ENCODE measurements at places on chromosomes 13 and 19. TPM values are rescaled to one million over a fixed set of nuclear protein-coding genes. Genes with fewer than 3 reads are reported as not detected.

DNA sequence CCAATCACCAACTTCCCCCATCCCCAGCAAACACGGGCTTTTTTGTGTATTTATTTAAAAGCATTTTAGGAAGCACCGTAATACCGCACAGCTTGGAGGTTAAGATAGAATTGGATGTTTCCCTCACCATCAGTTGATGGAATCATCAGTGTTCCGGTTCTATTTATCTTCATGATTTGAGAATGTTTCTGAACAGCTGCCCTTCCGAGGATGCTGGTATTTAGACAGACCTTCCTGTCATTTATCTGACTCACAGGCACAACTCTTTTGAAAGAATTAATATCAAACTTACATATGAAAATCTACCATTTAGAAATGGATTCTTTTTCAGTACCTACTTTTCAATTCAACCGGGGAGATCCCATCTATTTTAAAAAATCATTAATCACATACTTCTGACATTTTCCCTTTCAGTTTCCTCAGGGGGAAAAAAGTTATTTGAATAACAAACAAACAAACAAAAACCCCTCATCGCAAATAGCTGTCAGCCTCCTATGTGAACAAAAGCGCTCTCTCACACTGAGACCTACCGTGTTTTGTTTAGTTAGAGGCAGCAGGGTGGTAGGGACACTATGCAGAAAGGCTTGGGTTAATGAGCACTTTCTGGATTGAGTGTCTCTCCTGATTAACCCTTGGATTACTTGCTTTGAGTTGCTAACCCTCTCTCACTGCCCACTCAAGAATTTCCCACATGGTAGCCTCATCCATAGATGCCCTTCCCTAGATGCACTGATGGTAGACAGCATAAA, 189.3 kb downstream of the TM9SF2 start:
- DNase-seq: no peak

DNA sequence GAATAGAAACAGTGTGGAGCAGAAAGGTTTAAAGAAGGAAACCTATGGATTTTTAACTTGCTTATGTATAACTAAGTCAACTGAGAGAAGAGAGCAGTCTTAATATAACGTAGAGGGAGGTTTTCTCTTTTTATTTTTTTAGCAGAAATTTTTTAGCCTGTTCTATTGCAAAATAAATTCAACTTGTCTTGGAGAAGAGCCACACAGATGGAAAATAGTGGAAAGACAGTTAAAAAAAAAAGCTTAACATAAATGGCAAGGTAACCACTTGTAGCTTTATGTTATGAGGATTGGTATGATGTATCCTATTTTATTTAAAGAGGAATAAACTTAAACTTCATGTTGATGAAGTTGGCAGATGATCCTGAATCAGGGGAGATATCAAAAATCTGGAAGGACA, 312.4 kb downstream of the SHISA2 start:
- no peak for DNase-seq

DNA sequence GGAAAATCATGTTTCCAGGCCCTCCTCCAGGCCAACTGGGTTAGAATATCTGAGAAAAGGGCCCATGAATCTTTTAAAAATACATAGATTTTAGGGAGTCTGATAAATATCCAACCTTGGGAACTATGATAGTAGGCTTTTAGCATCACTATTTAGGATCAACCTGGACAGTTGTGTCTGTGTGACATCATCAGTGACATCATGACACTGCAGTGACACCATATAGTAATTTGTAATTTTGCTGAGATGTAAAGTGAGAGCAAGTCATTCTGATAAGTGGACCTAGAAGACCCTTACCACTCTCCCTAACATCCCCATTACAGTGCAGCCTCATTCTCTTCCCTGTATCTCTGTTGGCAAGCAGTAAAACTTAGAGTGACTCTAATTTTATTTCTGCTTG, 14.1 kb downstream of the GPALPP1 start:
- no peak for DNase-seq

IL4I1 gene
- 9.1 TPM for total RNA-seq

SELENOW gene
- 316 TPM for total RNA-seq

FBXL3 gene
- total RNA-seq: 37.8 TPM

- DNase-seq: no peak
Observed at GRCh38 chr13:57825066-57825465, 193.5 kb downstream of the PCDH17 start.

ZGLP1 gene
- total RNA-seq: 5.3 TPM

IL27RA gene
- 3.7 TPM for total RNA-seq

- DNase-seq: peak; percentile 21
Observed at GRCh38 chr13:105773863-105774538, 761.5 kb downstream of the EFNB2 start.

DNA sequence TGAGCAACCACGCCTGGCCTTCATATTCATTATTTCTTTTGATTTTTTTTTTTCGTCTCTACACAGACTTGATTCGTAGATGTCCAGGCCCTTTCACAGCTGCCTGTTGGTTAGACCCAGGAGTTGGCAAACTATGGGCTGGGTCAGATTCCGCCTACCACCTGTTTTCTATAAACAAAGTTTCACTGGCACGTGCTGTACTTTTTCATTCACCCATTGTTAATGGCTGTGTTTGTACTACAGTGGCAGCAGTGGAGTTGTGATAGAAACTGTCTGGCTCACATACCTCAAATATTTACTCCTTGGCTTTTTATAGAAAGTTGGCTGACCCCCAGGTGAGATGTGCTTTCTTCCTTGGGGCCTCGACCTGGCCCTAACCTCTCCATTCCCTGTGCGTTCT, 72.9 kb upstream of the TEX29 start:
- DNase-seq: no peak

CGB5 gene
- not detected for total RNA-seq

CGB1 gene
- not detected for total RNA-seq

DNA sequence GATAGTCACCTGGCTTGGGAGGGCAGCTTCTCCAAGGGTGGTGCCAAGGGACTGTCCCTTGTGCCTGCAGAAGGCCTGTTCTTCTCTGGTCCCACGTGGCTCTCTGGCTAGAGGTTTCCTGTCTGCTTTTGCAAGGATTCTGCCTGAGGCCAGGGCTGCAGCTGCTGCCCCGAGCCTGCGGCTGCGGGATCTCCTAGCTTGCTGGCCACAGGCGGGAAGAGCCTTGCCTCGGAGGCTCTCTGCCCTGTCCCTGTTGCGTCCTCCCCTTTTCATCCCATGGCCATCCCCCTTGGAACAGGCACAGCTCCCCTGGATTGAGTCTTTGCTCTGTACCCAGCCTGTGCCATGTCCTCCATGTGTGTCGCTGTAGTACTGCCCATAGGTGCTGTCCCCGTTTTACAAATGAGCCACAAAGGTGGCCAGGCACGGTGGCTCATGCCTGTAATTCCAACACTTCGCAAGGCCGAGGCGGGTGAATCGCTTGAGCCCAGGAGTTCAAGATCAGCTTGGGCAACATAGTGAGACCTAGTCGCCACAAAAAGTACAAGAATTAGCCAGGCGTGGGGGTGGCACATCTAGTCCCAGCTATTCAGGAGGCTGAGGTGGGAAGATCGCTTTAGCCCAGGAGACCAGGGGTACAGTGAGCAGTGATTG, 9.1 kb downstream of the IRF3 start:
- no peak for DNase-seq

ZNF573 gene
- total RNA-seq: 7.5 TPM

ZNF497 gene
- total RNA-seq: 1.3 TPM

- no peak for DNase-seq
Observed at GRCh38 chr13:23505007-23505406, 65.2 kb upstream of the TNFRSF19 start.

EBI3 gene
- 0.29 TPM for total RNA-seq

- DNase-seq: no peak
Observed at GRCh38 chr19:1223018-1223855, 14.6 kb downstream of the CBARP start.

RASGRP4 gene
- not detected for total RNA-seq

DNA sequence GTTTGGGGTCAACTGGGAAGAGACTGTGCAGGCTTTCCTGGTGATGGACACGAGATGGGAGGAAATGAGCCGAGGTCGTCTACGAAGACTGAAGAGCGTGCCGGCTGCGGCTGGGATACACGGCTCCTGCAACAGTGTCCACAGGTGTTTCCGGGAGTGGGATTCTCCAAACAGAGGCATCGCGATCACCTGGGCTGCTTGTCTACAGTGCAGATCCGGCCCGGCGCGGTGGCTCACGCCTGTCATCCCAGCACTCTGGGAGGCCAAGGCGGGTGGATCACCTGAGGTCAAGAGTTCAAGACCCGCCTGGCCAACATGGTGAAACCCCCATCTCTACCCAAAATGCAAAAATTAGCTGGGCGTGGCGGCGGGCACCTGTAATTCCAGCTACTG, 11.6 kb upstream of the SLC39A3 start:
- no peak for DNase-seq

DNA sequence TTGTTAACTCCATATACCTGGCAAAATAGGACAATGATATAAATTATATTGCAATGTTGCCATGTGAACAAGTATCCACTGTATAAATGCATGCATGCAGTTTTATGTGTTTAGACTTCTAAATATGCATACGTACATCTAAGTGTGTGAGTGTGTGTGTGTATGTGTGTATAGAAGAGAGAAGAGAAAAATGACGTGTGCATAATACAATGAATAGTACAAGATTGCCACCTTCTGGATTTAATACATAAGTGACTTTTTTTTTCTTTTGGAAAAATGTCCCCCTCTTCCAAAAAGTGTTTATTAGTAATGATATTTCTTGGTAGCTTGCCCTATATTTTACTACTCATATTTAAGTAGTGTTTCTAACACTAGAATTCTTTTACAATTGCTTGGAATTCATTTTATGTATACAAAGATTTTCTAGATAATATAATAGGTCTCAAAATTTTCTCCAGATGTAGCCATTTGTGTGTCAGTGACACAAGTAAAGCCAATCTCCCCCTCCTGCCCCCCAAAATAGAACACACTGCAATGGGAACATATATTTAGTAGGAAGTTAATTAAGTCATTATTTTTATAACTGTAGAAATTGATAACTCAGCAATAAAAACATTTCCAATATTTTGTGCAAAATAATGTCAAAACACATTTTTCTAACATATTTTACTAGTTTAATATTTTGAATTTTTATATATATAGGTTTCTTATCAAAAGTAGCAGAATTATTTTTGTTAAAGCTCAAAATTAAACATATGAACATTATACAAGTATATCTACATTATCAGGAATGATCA, 783.3 kb upstream of the ATXN8OS start:
- no peak for DNase-seq

DNA sequence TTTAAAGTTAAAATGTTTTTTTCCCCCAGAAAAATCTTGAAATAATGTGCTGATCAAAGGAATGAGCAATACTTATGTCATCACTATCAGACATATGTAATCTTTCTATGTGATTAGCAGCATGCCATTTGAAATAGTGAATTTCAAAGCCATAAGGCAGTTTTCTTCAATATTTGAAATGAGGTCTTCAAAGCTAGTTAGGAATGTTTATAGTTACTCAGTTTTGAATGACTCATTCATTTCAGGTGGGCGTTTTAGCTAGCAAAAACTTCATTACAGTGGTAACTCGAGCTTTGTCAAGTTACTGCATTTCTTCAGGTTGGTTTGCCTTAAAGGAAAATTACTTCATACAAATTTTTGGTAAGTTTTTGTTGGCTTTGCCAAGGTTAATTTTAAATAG, 102.1 kb downstream of the ATP8A2 start:
- DNase-seq: no peak

DNA sequence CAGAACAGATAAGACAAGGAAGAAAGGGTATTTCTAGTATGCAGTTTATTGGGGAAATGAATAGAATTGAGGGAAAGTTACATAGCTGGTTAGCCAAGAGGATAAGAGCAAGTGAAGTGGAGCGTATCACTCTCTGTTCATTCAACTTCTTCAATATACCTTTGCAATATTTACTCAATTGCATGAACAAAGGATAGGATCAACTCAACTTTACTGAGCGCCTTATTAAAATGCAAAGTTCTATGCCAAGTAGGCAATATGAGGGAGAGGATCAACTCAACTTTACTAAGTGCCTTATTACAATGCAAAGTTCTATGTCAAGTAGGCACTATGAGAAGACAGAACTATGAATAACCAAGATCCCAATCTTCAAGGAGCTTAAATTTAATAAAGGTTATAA, 43.9 kb downstream of the ZC3H13 start:
- no peak for DNase-seq

ZNF729 gene
- total RNA-seq: not detected

- peak; percentile 56 for DNase-seq
Observed at GRCh38 chr13:21138561-21138960, 37.8 kb downstream of the SKA3 start.

IRGC gene
- total RNA-seq: not detected

GRCh38 chr13:106098778-106099177, 436.7 kb downstream of the EFNB2 start:
- no peak for DNase-seq

- DNase-seq: peak; percentile 67
Observed at GRCh38 chr13:27792393-27793218, at the start of gene GSX1. Gene GSX1, plus strand, starts transcription at chr13:27792483. Its CDS starts 208 bp downstream, at chr13:27792691.

DNA sequence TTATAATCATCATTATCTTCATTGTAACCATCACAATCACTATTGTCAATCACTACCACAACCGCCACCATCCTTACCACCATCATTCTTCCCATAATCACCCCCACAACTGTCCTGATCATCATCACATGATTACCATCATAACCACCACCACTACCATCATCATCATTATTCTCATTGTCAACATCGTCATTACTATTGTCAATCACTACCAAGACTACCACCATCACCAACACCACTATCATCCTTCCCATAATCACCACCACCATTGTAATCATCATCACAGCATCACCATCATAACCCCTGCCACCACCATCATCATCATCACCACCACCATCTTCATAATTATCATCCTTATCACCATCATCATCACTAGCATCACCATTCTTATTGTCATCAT, 55.2 kb downstream of the MBD3L1 start:
- no peak for DNase-seq
